ENCODE measurements at places on chromosomes 13 and 19.

- DNase-seq: no peak
Observed at GRCh38 chr13:41054212-41054877, 7.0 kb upstream of the WBP4 start.

DNA sequence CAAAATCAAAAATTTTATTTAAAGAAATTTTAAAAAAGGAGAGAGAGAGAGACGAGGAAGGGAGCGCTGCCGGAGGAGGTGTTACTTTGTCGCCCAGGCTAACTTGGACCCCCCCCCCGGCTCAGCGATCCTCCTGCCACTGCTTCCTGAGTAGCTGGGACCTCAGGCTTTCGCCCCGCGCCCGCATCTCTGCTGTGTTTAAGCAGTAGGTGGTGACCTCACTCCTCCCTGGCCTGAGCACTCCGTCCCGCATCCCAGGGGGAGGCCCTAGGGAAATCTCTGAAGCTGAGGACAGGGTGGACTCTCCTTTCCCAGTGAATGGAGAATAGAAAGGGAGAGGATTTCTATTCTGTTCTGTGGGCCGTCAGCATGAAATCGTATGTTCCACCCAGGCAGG is 485 bp upstream of the ZNF845 start:
- DNase-seq: no peak

- no peak for DNase-seq
Observed at GRCh38 chr13:32731576-32731975, 145.3 kb downstream of the PDS5B start.

DNA sequence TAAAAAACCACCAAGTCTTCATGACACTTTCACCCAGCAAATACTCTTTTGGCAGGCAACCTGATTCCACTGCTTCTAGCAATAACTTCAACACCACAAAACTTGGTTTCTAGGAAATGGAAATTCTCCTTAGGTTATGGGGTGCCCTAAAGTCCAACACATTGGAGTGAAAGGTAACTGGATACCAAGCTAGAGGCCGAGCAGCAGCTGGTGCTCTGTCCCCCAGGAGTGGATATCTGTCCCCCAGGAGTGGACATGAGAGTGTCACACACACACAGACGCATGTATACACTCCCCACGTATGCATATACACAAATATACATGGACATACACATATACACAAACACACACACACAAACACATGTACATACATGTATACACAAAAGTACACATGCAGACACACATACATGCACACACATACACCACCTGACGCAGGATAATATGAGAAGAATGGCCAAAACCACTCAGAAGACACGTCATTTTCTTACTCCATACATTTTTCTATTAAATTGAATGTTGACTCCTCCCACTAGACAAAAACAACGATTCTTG is 50.8 kb downstream of the RFX2 start:
- DNase-seq: no peak

DNA sequence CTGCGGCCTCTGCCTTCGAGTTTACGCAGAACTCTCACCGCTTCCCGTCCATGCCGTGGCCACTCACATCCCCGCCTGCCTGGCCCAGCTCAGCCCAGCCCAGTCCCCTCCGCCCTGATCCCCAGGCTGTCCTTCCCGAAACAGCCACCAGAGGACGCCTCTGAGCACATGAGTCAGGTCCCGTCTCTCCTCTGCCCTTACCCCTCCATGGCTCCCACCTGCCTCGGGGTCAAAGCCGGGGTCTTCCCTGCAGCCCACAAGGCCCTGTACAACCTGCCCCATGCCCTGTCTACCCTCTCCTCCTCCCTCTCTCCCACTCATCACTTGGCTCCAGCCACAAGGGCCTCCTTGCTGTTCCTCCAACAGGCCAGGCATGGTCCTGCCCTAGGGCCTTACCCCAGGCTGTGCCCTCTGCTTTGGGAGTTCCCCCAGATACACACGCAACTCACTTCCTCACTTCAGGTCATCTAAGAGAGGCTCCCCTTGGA is 8.1 kb upstream of the SEMA6B start:
- no peak for DNase-seq

GRCh38 chr19:14346279-14346678 is 35.0 kb upstream of the ADGRE5 start:
- DNase-seq: no peak

Measured in GM12892 (cell line).